ENCODE measurements at places on chromosomes 3 and 15. TPM values are rescaled to one million over a fixed set of nuclear protein-coding genes. Genes with fewer than 3 reads are reported as not detected.
A peak's percentile ranks its signal among the peaks of the same experiment; 100 is the strongest.

DNA sequence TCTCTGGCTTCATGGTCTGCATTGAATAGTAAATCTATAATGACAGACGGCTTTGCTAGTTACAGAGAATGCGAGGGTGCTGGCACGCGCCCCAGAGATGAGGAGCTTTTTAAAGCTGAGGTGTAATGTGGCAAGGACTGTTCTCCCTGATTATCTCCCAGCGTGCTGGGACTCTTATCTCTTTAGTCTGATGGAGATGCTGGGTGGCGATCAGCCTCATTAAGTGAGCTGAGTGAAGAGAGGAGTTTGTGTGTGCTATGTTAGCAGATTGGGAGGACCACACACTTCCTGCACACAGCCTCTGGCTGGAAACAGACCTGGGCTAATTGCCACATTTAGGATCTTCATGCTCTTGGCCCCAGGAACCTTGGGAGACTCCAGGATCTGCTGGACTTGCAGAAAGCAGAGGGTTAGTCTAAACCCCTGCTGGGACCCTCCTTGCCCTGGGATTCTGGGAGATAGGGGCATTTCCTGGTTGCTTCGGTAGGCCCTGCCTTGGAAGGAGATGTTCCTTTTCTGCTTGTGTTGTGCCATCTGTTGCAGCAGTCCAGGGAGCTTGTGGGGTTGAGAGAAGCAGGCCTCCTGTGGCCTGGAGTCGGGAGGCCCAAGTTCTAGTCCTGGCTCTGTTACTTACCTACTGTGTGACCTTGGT is 15.0 kb downstream of the PDIA5 start:
- no peak for DNase-seq

DNA sequence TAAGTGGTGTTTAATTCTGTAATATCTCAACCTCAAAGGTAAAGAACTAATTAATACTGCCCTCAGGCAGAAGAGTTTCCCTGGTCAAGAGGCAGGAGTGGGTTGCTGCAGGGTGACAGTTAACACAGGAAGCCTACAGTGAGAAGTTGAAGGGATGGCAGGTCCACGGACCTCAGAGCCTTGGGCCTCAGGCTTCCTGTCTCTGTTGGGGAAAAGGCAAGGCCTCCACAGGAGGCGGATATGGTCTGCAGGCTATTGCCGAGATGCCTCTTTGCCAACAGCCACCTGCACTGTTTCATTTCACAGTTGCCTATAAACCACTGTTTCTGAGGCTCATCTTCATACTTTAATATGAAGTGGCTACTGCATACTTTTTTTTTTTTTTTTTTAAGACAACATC is 33.3 kb upstream of the RPN1 start:
- no peak for DNase-seq

- no peak for DNase-seq
Observed at GRCh38 chr15:74272812-74273211, 36.7 kb downstream of the CCDC33 start.

- DNase-seq, result no peak
Observed at GRCh38 chr15:60643555-60643954, 164.6 kb upstream of the ICE2 start.

Gene AMIGO3
- total RNA-seq, result 2.8 TPM

GRCh38 chr3:25349828-25350724 is 78.0 kb upstream of the RARB start:
- no peak for DNase-seq

DNA sequence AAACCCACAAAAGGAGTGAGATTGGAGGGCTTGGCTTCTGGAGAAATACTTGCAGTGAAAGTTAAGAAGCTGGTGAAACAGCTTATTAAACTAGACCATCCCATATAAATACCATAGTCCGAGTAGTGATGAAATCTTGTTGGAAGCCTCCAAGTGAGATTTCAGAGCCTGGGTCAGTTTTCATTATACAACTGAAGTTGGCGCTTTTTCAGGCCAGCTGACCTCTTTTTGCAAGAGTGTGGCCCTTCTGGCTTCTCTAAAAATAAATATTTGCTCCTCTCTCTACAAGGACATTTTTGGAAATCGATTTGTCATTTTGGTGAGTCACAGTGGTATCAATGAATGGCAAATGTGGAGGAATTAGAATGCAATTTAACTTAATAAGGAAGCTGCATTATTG is 51.2 kb upstream of the THRB start:
- no peak for DNase-seq

DNA sequence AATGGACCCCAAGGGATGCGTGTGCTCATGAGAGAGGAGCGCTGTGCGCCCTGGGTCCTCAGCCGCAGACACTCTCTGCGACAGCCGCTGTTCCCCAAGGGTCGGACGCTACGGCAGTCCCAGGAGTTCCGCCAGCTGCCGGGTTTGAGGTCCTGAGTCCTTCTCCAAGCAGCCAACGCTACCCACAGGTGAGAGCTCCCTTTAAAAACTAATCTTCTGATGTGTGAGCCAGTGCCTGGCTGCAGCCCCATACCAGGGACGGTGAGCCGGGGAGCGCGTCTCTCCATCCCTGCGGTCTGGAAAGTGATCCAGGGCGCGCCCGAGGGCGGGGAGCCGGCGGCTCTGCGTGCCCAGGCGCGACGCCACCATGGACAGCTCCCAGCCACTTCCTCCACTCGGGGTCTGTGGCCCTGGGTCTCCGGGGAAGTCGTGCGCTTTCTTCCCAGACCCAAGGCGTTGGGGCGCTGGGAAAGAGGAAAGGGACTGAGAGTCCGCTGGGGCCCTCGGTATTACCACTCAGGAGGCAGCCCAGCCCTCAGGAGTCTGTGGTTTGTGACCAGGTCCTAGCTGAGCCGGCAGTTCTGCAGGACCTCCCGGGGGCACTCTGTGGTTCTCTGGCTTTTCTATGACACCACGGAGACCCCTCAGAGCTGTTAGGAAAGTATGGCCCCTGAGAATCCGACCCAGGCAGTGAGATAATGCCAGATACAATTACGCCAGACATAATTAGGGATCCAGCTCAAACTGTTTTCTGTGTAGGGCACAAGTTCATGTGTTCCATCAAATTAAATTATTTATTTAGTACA is 1.4 kb downstream of the CEMIP start:
- DNase-seq, result no peak

- no peak for DNase-seq
Observed at GRCh38 chr3:126356373-126357264, 589 bp downstream of the KLF15 start.

Gene MAP6D1
- total RNA-seq, result 2.8 TPM

Gene EIF1B
- 45.6 TPM for total RNA-seq

DNA sequence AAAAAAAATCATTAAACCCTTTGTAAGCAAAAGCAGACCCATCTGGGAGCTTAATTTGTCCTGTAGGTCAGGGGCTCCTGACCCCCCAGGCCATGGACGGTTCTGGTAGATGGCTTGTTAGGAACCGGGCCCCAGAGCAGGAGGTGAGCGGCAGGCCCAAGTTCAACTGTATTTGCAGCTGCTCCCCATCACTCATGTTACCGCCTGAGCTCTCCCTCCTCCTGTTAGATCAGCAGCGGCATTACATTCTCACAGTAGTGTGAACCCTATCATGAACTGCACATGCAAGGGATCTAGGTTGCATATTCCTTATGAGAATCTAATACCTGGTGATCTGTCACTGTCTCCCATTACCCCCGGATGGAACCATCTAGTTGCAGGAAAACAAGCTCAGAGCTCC is 60.7 kb downstream of the FSIP1 start:
- DNase-seq, result no peak

GRCh38 chr3:114645392-114645791 is 351.6 kb downstream of the TIGIT start:
- DNase-seq, result no peak

- no peak for DNase-seq
Observed at GRCh38 chr3:42042747-42043098, 48.4 kb upstream of the TRAK1 start.

- no peak for DNase-seq
Observed at GRCh38 chr3:53104762-53105161, 25.5 kb downstream of the RFT1 start.

- no peak for DNase-seq
Observed at GRCh38 chr3:33918126-33918756, 119.8 kb downstream of the PDCD6IP start.

GRCh38 chr3:66401157-66401550 is 99.7 kb downstream of the LRIG1 start:
- DNase-seq, result no peak

Gene FAM227B
- 3.7 TPM for total RNA-seq

Gene CPLX3
- total RNA-seq, result not detected

GRCh38 chr3:94156626-94157025 is 93.8 kb downstream of the NSUN3 start:
- no peak for DNase-seq

Gene KNG1
- total RNA-seq, result not detected

DNA sequence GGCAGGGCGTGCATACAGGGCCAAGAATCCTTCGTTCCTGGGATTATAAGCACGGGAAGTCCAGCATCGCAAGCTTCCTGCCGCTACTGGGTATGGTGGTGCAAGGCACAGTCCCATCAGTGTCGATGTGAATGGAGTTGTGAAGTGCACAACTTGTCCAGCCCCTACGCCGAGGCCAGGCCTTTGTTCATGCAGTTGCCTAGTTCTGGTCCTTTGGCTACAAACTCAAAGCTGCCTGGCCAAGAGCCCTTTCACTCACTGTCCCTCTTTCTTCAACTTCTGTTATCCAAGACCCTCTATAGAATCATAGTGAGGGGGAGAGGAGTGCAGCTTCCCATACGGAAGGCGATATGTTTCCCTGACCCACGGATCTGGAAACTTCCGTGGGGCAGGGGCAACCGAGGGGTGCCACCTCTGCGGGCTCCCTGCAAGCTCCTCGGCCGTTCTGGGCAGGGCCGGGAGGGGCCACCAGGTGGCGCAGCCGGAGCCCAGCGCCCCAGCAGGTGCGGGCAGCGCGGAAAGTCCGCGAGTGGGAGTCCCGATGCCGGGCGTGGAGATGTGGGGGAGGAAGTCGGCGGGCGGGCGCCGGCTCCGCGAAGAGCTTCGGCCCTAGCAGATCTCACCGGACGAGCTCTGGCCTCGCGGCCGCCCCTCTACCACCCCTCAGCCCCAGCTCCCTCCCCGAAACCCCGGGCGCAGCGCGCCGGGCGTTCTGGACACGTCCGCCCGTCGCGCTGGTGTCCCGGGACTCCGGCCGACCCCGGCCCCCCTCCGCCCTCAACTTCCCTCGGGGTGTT is 693 bp downstream of the RASGRP1 start:
- peak; percentile 38 for DNase-seq

Gene ITIH3
- 0.93 TPM for total RNA-seq

GRCh38 chr15:58573270-58573669 is 141.5 kb downstream of the LIPC start:
- no peak for DNase-seq

- peak; percentile 94 for DNase-seq
Observed at GRCh38 chr15:20341901-20342600, 199.5 kb downstream of the GOLGA6L6 start.

GRCh38 chr3:71168121-71168721 is 415.3 kb downstream of the FOXP1 start:
- no peak for DNase-seq

GRCh38 chr3:123679712-123680386 is 95.0 kb upstream of the HACD2 start:
- no peak for DNase-seq

DNA sequence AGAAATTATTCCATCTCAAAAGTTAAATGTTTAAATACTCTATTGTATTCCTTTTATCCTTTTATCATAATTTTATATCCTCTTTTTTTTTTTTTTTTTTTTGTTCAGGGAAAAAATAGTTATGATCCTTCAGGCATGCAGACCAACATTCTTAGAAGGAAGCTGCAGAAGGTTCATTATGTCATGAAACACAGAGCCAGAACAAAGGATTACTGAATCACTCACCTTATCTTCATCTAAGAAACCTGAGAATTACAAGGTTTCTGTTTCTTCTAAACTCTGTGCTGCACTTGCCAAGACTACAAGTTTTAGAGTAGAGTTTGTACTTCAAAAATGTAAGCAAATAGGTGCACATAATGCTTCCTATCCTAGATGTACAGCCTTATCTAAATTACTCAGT is 3.3 kb downstream of the PLCH1 start:
- DNase-seq, result no peak

DNA sequence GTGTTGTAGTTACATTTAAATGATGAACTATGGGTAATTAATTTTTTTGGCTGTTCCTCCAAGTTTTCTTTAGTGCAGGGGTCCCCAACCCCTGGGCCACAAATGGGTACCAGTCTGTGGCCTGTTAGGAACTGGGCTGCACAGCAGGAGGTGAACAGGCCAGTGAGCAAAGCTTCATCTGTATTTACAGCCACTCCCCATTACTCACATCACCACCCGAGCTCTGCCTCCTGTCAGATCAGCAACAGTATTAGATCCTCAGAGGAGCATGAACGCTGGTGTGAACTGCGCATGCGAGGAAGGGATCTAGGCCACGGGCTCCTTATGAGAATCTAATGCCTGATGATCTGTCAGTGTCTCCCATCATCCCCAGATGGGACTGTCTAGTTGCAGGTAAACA is 75.9 kb upstream of the RPL35A start:
- DNase-seq, result no peak

DNA sequence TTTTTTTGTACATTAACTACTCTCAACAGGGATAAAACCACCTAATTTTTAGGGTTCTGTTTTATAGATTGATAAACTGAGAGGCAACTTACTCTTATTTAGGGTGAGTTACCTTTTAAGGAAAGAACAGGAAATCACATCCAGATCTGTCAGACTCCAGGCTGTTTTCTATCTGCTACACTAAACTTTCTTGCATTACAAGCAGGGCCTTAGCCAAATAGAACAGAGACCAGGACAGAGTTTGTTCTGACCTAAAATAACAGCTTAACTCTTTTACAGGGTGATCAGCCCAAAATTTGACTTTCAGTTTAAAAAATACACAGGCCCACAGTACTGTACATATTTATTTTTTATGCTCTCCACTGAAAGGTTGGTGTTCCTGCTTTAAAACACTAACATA is 38.6 kb downstream of the SGO1 start:
- no peak for DNase-seq

Gene GPR149
- total RNA-seq, result not detected

Gene PYGO1
- 8.6 TPM for total RNA-seq

Gene GP5
- 0.96 TPM for total RNA-seq

Gene RPL39L
- total RNA-seq, result 5.8 TPM

Gene CNTN3
- 3.1 TPM for total RNA-seq

DNA sequence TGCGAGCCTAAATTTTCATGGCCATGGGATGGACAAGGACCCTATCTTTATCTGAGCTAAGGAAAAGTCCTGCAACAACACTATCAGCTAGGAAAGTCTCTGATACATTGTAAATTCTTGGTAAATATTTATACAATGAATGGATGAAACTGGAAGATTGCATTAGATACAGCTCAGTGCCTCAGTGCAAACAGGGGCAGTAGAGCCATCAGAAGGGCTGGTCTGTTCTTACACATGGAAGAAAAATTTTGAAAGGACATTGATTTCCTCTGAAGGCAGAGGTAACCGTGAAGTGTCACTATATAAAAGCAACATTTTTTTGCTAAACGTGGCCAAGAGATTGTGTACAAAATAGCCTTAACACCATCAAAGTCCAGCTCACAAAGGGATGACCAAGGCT is 153.2 kb upstream of the GADL1 start:
- DNase-seq, result no peak

Gene SGO1
- 2.3 TPM for total RNA-seq
